ENCODE measurements at places on chromosomes 2 and 18. TPM values are rescaled to one million over a fixed set of nuclear protein-coding genes. Genes with fewer than 3 reads are reported as not detected.

GRCh38 chr2:179588486-179589145 is 272.8 kb downstream of the ZNF385B start:
- no peaks in the 10 kb centered on the region for H3K27me3 ChIP-seq
- no peak overlapping the region for H3K27ac ChIP-seq
- H3K4me1 ChIP-seq, result peaks cover 15% of the 10 kb centered on the region
- no peak for DNase-seq
- H3K36me3 ChIP-seq, result no peaks in the 10 kb centered on the region

DNA sequence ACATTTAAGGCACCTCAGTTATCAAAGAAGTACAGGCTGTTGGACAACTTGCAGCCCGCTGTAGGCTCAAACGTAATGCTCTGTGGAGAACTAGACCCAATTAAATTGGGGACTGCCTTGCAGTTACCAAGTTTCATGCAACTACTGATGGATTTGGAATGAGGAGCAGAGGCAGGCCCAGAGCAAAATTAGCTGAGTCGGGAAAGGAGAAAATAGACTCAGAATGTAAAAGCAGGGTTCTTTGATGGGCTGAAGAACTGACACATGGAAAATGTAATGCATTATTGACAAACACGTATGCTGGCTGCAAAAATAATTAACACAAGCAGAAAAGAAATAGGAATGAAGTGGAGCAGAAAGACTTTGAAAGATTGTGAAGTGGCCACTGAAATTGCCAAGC is 432.7 kb upstream of the HNRNPA3 start:
- H3K4me3 ChIP-seq, result no peak overlapping the region
- H3K36me3 ChIP-seq, result no peaks in the 10 kb centered on the region
- no peak overlapping the region for H3K27ac ChIP-seq
- H3K27me3 ChIP-seq, result no peaks in the 10 kb centered on the region

SLC38A11 gene
- total RNA-seq, result not detected

GRCh38 chr2:198351647-198352046 is 547.3 kb downstream of the PLCL1 start:
- DNase-seq, result no peak
- no peaks in the 10 kb centered on the region for H3K27me3 ChIP-seq
- H3K27ac ChIP-seq, result no peak overlapping the region
- H3K4me1 ChIP-seq, result peaks cover 14% of the 10 kb centered on the region

GRCh38 chr2:47907039-47907781 is 912 bp upstream of the FBXO11 start:
- no peaks in the 10 kb centered on the region for H3K27me3 ChIP-seq
- peak overlapping the region; percentile 98 for H3K27ac ChIP-seq
- peak; percentile 45 for DNase-seq
- peak overlapping the region; percentile 75 for H3K4me3 ChIP-seq
- no peaks in the 10 kb centered on the region for H3K36me3 ChIP-seq
- peaks cover 8% of the 10 kb centered on the region for H3K4me1 ChIP-seq

GRCh38 chr2:52423111-52423510 is 1344.5 kb upstream of the CHAC2 start:
- DNase-seq, result no peak
- H3K27me3 ChIP-seq, result no peaks in the 10 kb centered on the region
- no peaks in the 10 kb centered on the region for H3K4me1 ChIP-seq
- no peak overlapping the region for H3K4me3 ChIP-seq
- no peak overlapping the region for H3K27ac ChIP-seq

DNA sequence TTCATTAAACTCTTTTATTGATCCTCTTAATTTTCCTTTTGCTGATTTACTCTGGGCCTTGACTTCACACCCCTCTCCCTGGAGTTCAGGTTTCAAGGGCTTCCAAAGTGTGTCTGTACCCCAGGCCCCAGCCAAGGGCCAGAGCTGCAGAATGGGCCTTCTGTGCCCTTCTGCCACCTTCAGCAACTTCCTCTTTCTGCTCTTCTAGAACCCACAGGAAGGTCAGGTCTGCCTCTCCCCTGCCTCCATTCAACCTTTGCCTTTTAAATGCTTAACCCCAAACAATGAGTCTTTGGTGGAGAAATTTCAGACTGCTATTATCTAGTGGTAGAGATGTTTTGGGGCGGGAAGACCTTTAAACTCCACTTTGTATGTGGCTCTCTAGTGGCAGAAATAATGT is 63.1 kb downstream of the TSN start:
- no peak overlapping the region for H3K27ac ChIP-seq
- no peak overlapping the region for H3K4me3 ChIP-seq
- peaks cover 22% of the 10 kb centered on the region for H3K27me3 ChIP-seq
- H3K36me3 ChIP-seq, result no peaks in the 10 kb centered on the region
